ENCODE measurements at places on chromosomes 6 and 20.

DNA sequence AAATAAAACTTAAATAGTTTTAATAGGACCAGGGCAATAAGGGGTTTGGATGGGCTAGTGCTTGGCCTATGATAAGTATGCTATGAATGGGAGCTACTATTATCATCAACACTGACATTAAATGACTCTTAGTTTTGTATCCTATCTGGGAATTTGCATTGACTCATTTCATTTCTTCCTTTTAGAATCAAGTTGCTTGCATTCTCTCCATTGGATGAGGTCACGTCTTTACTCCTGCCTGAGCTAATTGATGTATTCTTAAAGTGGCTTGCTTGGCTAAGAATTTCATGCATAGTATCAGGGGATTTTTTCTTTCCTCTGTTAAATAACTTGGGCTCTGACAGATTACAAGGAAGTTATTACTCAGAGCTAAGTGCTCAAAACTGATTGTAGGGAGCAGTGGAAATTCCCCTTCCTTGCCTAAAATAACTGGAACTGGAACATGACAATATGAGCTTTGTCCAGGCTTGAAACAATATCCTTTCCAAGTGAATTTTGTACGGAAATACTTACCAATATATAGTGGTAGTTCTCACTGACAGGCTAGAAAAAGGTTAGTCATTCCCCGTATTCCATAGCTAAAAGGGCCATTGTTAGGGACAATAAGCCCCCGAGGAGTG is 169.9 kb downstream of the BCAS1 start:
- DNase-seq, result no peak

DNA sequence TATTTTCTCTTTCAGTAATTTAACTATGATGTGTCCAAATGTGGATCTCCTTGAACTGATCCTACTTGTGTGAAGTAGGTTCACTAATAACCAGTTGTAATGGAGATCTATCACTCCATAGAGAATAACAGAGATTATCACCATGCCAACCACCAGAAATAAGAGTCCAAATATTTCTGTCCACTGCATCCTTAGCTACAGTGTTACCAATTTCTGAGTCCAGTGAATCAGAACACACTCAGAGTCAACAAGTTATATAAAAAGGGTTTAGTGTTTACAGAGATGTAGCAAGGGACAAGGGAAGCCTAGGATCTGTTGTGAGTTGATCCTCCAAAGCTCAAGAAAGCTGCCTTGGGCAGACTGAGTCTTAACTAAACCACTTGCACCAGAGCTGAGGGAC is 882.8 kb downstream of the TBC1D32 start:
- DNase-seq, result no peak

DNA sequence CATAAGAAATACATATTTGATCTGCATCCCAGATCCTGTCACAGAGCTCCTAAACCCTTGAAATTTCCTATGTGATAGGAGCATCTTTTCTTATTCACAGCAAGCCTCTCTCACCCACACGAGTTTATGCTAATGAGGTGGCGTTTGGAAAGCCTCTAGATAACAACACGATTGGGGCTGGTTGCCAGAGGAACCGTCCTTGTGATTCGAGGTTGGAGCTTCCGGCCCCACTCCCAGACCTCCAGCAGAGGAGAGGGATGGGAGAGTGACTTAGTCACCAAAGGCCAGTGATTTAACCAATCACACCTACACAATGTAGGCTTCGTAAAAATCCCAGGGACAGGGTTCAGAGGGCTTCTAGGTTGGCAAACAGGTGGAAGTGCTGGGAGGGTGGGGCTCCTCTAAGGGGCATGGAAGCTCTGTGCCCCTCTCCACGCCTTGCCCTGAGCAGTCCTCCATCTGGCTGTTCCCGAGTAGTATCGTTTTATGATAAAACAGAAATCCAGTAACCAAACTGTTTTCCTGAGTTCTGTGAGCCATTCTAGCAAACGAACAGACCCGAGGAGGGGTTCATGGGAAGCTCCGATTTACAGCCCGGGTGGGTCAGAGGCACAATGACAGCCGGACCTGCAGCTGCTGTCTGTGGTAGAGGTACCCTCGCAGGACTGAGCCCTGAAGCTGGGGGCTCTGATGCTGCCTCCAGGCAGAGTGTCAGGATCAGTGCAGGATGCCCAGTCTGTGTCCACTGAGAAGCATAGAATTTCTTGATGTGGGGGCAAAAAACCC is 238.1 kb upstream of the ARID1B start:
- DNase-seq, result no peak

DNA sequence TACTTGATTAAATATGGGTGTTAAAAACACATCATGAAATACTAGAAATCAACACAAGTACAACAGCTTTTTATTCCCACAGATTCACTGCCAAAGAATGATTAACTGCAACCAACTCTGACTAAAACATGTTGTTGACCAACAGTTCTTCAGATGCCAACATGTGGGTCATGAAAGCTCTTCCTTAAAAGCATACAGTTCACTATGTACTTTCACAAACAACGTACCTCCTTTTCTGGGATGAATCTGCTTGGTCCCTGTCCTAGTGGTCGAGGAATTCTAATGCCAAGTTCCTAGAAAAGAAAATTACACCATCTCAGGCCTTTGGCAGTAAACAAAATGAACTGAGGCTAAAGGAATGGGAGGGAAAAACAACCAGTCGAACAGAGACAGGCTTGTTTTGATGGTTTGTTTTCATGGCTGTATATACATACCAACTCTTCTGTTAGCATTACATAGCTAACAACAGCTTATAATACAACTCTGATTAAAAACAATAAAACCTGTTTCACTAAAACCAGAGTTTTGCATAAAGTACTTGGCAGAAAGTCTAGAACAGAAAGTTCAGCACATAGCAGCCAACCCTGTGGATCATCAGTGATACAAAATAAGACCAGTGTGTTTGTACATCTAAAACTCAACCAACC is 92.5 kb downstream of the SESN1 start:
- DNase-seq, result no peak

GRCh38 chr20:18072532-18072931 is 14.8 kb upstream of the OVOL2 start:
- no peak for DNase-seq

GRCh38 chr20:41201760-41202159 is 64.4 kb downstream of the PLCG1 start:
- DNase-seq, result no peak

DNA sequence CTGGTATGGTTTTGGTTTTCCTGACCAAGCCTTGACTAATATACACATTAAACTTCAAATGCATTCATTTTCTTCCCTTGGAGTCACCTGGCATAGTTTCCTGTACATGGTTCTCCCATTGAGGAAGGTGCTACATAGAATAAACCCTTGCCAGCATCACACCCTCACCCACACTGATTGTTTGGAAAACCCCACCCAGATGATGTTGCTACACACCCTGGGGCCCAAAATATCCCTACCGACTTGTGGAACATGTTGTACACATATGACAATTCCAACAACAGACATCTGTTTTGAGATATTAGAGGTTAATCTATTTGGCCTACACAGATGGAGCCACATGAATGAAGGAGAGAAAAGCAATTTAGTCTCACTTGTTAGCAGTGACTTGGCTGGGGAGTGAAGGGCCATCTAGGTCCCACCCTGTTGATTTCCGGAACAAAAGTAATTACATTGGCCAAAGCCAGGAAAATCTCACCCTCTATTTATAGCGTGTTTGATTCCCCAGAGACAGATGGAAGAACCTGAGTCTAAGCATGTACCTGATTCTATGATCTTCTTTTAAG is 606.0 kb upstream of the BTBD3 start:
- no peak for DNase-seq

DNA sequence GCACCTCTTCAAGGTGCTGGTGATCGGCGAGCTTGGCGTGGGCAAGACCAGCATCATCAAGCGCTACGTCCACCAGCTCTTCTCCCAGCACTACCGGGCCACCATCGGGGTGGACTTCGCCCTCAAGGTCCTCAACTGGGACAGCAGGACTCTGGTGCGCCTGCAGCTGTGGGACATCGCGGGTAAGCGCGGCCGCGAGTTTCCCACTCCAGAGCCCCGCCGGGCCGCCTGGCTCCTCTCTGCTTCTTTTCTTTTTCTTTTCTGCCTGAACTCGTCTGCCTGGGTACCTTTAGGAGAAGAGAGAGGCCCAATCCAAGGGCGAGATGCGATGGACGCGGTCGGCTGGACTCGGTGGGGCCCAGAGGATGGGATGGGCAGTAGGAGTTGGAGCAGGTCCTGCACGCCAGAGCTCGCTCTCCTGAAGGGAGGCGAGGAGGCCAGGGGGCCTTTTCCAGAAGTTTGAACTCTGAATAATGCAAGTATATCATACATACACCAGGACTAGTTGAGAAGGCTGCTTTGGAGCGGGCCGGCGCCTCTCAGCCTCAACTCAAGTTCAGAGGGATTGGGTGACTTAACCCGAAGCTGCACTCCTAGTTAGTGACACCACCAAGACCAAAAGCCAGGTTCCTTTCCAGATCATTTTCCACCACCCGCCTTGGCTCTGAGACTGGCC is 445 bp downstream of the RAB32 start:
- DNase-seq, result peak; percentile 70

GRCh38 chr6:44304282-44305199 is 8.6 kb downstream of the AARS2 start:
- no peak for DNase-seq

DNA sequence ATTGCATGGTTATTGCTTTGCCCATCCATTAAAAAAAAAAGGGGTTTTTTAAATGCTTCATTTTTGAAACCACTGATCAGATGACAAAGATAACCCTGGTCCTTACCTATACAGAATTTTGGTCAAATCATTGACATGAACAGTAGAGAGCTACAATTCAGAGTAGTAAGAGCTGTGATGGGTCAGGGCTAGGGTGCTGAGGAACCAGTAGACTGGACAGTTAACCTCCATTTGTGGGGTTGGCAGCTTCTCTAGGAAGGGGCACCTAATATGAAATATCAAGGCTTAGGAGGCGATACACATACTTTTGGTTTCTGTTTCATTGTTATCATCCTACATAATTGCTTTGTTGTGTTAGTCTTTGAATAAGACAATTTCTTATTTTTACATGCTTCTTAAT is 55.1 kb downstream of the ORC3 start:
- DNase-seq, result no peak

DNA sequence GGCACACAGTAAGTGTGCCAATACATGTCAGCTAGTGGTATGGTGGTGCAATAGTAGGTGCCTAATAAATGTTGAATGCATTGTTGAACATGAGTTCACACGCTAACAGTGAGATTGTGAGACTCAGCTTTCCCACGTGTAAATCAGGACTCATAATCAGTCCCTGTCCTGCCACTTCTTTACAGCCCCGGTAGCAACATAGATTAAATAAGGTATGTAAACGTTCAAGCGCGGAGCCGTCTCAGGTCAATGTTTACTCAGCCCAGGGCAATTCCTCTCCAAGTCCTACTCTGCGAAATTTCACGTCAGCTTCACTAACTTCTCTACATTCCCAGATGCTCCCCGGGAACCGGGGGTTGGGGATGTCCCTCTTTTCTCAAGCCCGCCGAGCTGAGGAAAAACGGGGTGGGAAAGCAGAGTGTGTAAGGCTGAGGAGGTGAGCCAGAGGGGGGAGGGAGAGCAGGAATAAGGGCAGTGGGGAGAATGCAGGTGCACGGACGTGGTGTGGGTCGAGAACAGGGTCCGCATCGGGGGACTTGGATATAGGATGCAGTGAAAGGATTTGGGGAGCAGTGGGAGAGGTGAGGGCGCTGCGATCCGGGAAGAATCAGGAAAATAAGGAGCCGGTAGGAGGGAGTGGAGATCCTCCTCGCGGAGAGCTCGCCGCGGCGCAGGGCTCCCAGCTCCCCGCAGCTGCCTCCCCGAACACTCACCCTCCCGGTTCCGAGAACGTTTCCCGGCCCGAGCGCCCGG is 544 bp upstream of the TP53INP2 start:
- peak; percentile 77 for DNase-seq

DNA sequence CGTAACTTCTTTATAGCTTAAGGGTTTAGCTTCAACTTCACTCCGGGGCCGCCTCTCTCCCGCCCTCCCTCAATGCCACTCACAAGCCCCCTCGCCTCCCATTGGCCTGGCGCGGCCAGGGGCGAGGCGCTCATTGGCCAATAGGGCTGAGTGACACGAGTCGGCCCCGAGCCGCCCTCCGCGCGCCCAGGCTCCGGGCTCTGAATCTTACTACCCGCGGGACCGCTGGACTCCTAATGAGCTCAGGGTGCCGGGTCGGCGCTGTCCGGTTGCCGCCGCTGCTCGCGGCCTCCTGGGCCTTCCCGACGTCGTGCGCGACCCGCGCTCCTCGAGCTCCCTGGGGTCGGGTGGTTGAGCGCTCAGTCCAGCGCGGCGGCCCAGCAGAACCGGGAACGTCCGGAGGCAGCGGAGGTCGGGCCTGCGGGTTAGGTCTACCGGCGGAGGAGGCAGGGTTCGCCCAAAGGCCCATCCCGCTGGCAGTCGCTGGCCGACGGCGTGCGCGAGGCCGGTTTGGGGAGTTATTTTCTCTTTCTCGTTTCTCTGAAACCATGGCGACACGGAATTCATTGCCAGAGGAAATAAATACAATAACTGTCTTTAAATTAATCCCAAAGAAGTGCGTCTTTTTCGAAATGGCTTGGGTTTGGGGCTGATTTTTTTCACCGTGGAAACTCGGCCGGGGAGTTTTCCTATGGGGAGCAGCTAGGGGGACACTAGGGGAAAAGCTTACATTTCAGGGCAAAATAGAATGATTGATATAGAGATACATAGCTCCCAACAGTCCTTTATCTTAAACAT is at the start of gene SIM1:
TSS of gene SIM1 (minus strand) at position 19 of the 798 bp plus-strand sequence. CDS start 1,453 bp downstream, outside the sequence.
- DNase-seq, result no peak

DNA sequence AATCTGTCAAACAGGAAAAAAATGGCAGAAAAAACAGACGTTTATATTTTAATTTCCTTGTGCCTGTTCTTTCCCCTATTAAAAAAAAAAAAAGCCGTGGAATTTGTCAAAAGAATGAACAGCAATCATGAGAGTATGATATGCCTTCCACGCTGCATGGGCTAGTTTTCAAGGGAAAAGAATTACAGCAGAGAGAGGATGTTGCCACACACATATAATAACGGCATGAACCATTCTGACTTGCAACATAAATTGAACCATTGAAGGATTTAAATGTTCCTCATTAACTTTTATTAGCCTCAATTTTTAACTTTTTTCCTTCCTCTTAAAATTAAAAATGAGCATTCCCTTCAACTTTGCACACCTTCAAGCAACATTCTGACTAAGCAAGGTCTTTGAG is 301.8 kb downstream of the FOXC1 start:
- DNase-seq, result no peak

DNA sequence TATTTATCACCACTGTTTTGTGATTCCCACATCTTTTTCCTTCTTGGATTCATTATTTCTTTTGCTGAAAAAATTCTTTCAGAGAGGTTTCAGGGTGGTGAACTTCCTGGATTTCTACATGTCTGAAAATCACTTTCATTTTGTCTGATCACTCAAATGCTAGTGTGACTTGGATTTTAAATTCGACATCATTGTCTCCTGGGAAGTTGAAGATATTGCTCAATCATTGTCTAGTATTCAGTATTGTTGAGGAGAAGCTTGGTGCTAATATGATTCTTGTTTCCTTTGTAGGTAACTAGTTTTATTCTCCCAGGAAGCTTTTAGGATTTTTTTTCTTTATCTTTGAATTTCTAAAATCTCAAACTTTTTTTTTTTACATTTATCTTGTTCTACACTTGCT is 45.0 kb downstream of the DNAH8 start:
- no peak for DNase-seq

GRCh38 chr6:19876672-19877071 is 39.5 kb downstream of the ID4 start:
- DNase-seq, result no peak

GRCh38 chr6:109736273-109737025 is 45.4 kb downstream of the FIG4 start:
- DNase-seq, result no peak
